ENCODE measurements at places on chromosomes 13 and 19. TPM values are rescaled to one million over a fixed set of nuclear protein-coding genes. Genes with fewer than 3 reads are reported as not detected.

- no peaks in the 10 kb centered on the region for H3K27me3 ChIP-seq
- no peaks in the 10 kb centered on the region for H3K4me1 ChIP-seq
- no peak overlapping the region for H3K27ac ChIP-seq
- no peaks in the 10 kb centered on the region for H3K36me3 ChIP-seq
Measured at GRCh38 chr13:45872566-45872965, 21.0 kb upstream of the SIAH3 start.

- H3K4me3 ChIP-seq, result no peak overlapping the region
- DNase-seq, result peak; percentile 17
- H3K27ac ChIP-seq, result no peak overlapping the region
- H3K4me1 ChIP-seq, result peaks cover 2% of the 10 kb centered on the region
Measured at GRCh38 chr13:49454388-49455006, 10.4 kb downstream of the SETDB2 start.

DNA sequence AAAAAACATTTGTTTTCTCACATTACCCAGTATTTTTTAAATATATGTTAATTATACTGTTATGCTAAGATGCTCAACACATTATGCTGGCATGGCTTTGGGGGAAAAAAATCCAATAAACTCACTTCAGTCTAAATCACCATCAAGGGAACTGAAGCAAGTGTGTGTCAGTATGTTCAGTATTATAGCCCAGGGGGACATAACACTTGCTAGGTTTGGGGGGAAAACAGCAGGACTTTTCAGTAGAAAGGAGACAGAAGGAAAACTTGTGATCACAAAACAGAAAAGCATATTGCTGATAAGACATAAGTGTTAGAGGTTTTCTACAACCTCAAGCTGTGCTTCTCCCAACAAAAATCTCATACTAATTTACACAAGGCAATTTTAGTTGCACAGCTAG, 1759.9 kb upstream of the PCDH20 start:
- H3K27ac ChIP-seq, result no peak overlapping the region
- no peaks in the 10 kb centered on the region for H3K27me3 ChIP-seq
- no peak overlapping the region for H3K4me3 ChIP-seq
- no peaks in the 10 kb centered on the region for H3K4me1 ChIP-seq
- no peak for DNase-seq
- H3K36me3 ChIP-seq, result no peaks in the 10 kb centered on the region

DNA sequence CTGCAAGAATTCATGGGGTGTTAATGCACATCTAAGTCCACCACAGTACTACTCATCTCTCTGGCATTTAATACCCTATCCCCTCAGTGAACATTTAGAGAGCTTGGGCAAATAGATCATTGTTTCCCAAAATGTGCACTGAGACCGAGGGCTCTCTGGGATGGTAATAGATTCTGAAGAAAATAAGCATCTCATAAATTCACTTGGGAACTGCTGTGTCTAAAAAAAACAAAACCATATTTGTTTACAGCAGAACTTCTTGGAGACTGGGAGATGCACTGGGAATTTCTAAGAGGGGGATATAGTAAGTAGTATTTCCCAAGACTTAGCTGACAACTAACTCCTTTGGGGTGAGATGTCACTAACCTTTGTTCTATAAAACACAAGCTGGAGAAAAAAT, 58.4 kb downstream of the ENOX1 start:
- H3K4me3 ChIP-seq, result no peak overlapping the region
- no peaks in the 10 kb centered on the region for H3K4me1 ChIP-seq
- DNase-seq, result peak; percentile 13
- no peaks in the 10 kb centered on the region for H3K27me3 ChIP-seq
- no peak overlapping the region for H3K27ac ChIP-seq

- H3K4me1 ChIP-seq, result no peaks in the 10 kb centered on the region
- no peaks in the 10 kb centered on the region for H3K27me3 ChIP-seq
- no peak overlapping the region for H3K4me3 ChIP-seq
- H3K27ac ChIP-seq, result no peak overlapping the region
- H3K36me3 ChIP-seq, result no peaks in the 10 kb centered on the region
Measured at GRCh38 chr19:53552001-53552721, 14.2 kb downstream of the ZNF331 start.

DNA sequence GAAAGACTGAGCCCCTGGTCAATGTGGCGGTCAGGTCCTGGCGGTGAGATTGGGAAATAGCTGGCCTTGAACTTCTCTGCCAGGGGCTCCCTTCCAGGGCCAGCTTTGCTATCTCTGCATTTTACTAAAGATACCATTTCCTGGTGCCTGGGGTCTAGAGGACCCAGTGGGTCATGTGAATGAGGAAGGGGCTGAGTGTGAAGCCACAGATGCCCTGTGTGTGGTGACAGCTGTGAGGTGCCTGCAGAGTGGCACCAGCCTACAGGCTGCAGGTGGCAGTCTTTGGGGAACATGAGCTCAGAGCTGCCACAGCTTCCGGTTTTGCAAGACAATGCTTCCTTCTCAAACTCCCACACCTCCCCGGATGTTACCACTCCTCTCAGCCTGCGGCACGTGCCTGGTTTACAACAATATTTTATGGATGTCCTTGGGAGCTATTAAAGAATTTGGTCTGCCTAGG, 5.2 kb upstream of the MLNR start:
- DNase-seq, result no peak
- H3K27me3 ChIP-seq, result no peaks in the 10 kb centered on the region
- no peak overlapping the region for H3K4me3 ChIP-seq
- peaks cover 4% of the 10 kb centered on the region for H3K36me3 ChIP-seq

The SERP2 gene
- 6.6 TPM for total RNA-seq

DNA sequence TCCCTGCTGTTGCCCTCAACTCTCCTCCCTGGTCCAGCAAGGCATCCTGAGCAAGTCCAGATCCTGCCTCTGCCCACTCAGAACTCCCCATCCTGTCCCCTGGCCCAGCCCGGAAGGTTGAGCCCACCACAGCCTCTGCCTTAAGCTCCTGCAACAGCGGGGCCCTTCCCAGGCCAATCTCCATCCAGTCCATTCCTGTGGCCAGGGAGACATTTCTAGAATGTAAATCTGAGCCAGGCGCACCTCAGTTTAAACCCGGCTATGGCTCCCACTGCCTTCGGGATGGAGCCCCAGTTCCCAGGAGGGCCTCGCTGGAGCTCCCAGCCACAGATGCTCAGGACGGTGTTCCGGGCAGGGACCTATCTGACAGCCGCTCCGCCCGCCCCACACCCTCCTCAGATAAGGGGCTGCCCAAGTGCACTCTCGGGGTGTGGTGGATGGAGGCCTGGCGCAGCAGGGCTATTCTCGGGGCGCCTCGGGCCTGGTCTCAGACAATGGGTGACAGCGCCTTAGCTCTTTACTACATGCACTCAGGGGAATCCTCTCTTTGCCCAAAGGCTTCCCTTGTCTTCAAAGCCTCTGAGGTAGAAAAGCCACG, 5.3 kb downstream of the TRAPPC6A start:
- H3K4me1 ChIP-seq, result no peaks in the 10 kb centered on the region
- no peaks in the 10 kb centered on the region for H3K27me3 ChIP-seq
- no peaks in the 10 kb centered on the region for H3K36me3 ChIP-seq
- H3K4me3 ChIP-seq, result no peak overlapping the region
- H3K27ac ChIP-seq, result no peak overlapping the region

DNA sequence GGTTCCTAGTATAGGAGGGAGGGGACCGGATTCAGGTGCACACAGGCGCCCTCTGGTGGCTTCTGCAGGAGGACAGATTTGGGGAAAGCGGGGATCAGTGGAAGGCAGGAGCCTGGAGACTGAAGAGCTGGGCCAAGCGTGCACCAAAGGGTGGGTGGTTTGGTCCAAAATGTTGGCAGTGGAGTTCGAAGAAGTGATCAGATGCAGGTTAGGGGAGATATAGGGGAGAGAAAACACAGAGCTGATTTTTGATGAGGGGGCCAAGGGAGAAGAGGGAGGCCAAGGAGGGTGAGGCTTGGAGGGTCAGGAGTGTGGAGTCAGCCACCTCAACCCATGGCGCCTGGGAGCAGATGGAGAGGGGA, 6.8 kb upstream of the CARM1 start:
- H3K27ac ChIP-seq, result no peak overlapping the region
- no peak overlapping the region for H3K4me3 ChIP-seq
- no peaks in the 10 kb centered on the region for H3K27me3 ChIP-seq
- no peaks in the 10 kb centered on the region for H3K36me3 ChIP-seq

The EPS8L1 gene
- total RNA-seq, result 49.0 TPM

The CEACAM4 gene
- 15.9 TPM for total RNA-seq

DNA sequence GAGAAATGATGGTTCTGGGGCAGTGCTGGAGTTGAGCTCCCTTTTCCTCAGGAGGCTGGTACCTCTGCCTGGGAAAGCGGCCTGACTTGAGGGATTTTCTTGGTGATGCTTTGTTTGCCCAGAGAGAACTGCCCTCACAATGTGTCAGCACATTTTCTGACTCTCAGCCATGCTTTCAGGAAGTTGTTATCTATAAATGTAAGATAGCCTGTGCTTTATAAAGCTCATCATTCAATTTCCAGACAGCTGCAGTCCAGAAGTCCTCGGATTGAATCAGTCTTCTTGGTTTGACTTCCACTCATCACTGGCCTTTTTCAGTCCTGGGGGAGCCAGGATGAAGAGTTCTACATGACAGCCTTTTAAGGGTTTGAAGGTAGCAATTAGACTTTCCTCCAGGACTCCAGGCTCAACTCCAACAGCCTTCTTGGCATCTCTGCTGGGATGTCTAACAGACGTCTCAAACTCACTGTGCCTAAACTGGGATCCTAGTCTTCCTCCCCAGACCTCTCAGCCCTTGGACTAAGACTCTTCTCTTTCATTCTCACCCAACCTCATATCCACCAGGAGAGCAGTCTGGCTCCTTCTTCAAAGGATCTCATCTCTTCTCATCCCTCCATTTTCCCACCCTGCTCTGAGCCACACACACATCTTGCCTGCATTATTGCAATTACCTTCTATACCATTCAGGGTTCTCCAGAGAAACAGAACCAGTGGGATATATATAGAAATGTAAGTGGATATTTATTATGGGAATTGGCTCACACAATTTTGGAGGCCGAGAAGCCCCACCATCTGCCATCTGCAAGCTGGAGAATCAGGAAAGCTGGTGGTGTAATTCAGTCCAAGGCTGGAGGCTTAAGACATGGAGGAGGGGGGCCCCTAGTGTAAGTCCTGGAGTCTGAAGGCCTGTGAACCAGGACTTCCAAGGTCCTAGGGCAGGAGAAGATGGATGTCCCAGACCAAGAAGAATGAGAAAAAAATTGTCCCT, 13.1 kb downstream of the ERICH6B start:
- H3K4me1 ChIP-seq, result no peaks in the 10 kb centered on the region
- no peak overlapping the region for H3K27ac ChIP-seq
- H3K4me3 ChIP-seq, result no peak overlapping the region

GRCh38 chr19:22901431-22902130, 69.5 kb downstream of the ZNF723 start:
- no peak overlapping the region for H3K4me3 ChIP-seq
- H3K4me1 ChIP-seq, result no peaks in the 10 kb centered on the region
- H3K36me3 ChIP-seq, result no peaks in the 10 kb centered on the region
- no peak for DNase-seq
- no peaks in the 10 kb centered on the region for H3K27me3 ChIP-seq

GRCh38 chr13:114315074-114315785, 927 bp downstream of the CHAMP1 start:
- DNase-seq, result peak; percentile 8
- no peaks in the 10 kb centered on the region for H3K36me3 ChIP-seq
- H3K4me3 ChIP-seq, result no peak overlapping the region
- H3K4me1 ChIP-seq, result peaks cover 19% of the 10 kb centered on the region
- no peaks in the 10 kb centered on the region for H3K27me3 ChIP-seq
- H3K27ac ChIP-seq, result no peak overlapping the region
